ENCODE measurements at places on chromosomes 6 and 20. TPM values are rescaled to one million over a fixed set of nuclear protein-coding genes. Genes with fewer than 3 reads are reported as not detected.

DNA sequence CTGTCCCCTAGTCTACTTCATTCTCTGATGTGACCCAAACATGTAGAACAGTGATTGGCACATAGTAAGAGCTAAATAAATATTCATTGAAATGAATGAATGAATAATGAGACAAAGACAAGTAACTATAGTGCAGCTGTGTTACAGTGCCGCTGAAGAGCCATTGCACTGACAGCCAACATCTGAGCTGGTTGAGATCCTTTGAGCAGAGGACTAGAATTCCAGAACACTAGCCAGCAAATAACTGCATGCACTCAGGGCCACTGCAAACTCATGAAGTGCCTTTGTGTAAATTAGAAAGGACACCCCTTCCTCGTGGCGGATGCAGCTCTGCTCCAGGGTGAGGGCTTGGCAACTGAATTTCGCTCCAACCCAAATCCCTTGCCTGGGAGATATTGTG, 230.3 kb upstream of the CDYL start:
- DNase-seq, result no peak
- H3K36me3 ChIP-seq, result no peaks in the 10 kb centered on the region
- no peaks in the 10 kb centered on the region for H3K4me1 ChIP-seq
- H3K27ac ChIP-seq, result no peak overlapping the region
- H3K4me3 ChIP-seq, result no peak overlapping the region
- peaks cover 11% of the 10 kb centered on the region for H3K27me3 ChIP-seq

DNA sequence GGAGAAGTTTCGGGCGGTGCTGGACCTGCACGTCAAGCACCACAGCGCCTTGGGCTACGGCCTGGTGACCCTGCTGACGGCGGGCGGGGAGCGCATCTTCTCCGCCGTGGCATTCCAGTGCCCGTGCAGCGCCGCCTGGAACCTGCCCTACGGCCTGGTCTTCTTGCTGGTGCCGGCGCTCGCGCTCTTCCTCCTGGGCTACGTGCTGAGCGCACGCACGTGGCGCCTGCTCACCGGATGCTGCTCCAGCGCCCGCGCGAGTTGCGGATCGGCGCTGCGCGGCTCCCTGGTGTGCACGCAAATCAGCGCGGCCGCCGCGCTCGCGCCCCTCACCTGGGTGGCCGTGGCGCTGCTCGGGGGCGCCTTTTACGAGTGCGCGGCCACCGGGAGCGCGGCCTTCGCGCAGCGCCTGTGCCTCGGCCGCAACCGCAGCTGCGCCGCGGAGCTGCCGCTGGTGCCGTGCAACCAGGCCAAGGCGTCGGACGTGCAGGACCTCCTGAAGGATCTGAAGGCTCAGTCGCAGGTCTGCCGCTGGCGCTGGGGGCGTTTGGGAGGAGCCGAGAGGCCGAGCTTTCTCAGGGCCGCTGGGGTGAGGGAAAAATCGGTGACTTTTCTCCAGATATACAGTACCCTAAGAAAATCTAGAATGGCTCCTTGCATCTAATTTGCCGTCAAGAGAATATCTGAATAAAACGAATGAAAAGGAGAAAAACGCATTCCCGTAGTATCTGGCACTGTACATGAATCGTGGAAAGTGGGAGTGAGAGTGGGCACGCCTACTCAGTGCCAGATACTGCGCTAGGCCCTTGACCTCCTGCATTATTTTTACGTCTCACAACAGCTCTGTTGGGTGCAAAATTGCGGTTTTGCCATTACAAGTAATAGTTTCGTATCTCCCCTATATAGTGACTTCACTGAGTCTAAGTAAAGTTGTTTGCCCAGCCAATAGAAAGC, 1.0 kb downstream of the CALHM6 start:
- H3K4me3 ChIP-seq, result peak overlapping the region; percentile 57
- H3K36me3 ChIP-seq, result no peaks in the 10 kb centered on the region
- H3K4me1 ChIP-seq, result peaks cover 34% of the 10 kb centered on the region
- DNase-seq, result peak; percentile 80
- H3K27ac ChIP-seq, result peak overlapping the region; percentile 79

- DNase-seq, result no peak
- no peak overlapping the region for H3K4me3 ChIP-seq
- peaks cover 77% of the 10 kb centered on the region for H3K4me1 ChIP-seq
- peaks cover 3% of the 10 kb centered on the region for H3K27me3 ChIP-seq
- H3K27ac ChIP-seq, result peak overlapping the region; percentile 83
Measured at GRCh38 chr6:155157101-155157500, 106.7 kb upstream of the CLDN20 start.

DNA sequence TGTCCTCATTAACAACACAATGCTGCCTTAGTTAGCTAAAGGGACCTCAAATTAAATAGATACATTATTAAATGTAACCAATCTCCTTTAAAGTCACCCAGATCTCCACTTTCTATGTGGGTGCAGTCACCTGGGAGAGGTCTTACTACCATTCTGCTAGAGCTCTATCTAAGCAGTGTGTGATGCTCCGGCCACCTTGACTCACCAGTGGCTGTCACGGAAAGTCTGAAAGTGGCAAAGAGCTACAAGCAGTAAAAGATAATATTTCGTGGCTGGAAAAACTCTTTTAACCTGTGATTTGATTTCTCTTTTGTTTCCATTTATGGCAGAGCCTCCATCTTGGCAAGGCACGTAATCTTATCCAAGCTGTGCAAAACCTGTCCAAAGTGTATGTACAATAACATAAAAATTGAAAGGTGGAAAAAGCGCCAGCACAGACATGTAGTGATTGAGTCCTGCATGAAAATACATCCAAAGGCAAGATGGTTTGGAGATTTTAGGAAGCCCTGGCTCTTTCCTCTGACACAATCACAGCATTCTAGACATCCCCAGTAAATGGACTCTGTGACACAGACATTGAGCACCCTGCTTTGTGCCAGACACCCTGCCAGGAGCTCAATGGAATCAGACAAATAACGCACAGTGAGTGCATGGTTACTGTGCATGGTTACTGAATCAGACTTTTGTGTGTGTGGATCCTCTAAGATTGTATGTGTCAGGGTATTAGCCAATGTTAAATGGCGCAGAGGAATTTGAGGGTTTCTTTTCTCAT, 116.6 kb downstream of the ADAT2 start:
- no peaks in the 10 kb centered on the region for H3K27me3 ChIP-seq
- H3K36me3 ChIP-seq, result no peaks in the 10 kb centered on the region
- H3K4me1 ChIP-seq, result peaks cover 5% of the 10 kb centered on the region
- peak; percentile 53 for DNase-seq
- no peak overlapping the region for H3K27ac ChIP-seq

- H3K36me3 ChIP-seq, result no peaks in the 10 kb centered on the region
- H3K4me1 ChIP-seq, result no peaks in the 10 kb centered on the region
- no peaks in the 10 kb centered on the region for H3K27me3 ChIP-seq
- H3K27ac ChIP-seq, result no peak overlapping the region
- no peak overlapping the region for H3K4me3 ChIP-seq
Measured at GRCh38 chr6:39419607-39420006, 97.1 kb upstream of the KCNK16 start.

GRCh38 chr6:28078050-28078449, 2.3 kb upstream of the ZNF165 start:
- DNase-seq, result no peak
- H3K4me3 ChIP-seq, result no peak overlapping the region
- H3K27me3 ChIP-seq, result no peaks in the 10 kb centered on the region
- peaks cover 23% of the 10 kb centered on the region for H3K4me1 ChIP-seq
- H3K27ac ChIP-seq, result no peak overlapping the region
- peaks cover 3% of the 10 kb centered on the region for H3K36me3 ChIP-seq

DNA sequence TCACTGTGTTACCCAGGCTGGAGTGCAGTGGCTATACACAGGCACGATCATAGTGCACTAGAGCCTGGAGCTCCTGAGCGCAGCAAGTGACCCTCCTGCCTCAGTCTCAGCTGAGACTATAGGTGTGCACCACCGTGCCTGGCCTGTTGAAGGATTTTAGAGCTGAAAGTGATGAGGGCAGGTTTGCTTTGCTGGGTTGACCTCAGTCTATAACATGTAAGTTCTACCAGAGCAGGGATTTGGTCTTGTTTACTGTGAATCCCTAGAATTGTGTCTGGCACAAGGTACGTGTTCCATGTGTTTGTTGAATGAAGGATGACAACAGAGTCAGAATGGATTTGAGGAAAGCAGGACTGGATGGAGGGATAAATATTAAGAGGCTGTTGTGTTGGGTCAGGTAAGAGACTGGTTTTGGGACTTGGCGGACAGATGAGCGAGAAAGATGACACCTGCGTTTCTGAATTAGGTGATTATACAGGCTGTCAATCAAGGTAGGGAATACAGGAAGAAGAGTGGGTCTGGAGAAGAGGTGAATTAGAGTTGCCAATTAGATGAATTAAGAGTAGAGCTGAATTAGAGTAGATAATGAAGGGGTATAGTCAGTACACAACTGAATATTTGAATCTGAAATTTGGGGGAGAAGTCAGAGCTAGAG, 6.5 kb downstream of the ASXL1 start:
- no peak for DNase-seq
- H3K4me1 ChIP-seq, result peaks cover 85% of the 10 kb centered on the region
- H3K4me3 ChIP-seq, result no peak overlapping the region
- H3K27me3 ChIP-seq, result no peaks in the 10 kb centered on the region
- peaks cover 50% of the 10 kb centered on the region for H3K36me3 ChIP-seq
- peak overlapping the region; percentile 65 for H3K27ac ChIP-seq

DNA sequence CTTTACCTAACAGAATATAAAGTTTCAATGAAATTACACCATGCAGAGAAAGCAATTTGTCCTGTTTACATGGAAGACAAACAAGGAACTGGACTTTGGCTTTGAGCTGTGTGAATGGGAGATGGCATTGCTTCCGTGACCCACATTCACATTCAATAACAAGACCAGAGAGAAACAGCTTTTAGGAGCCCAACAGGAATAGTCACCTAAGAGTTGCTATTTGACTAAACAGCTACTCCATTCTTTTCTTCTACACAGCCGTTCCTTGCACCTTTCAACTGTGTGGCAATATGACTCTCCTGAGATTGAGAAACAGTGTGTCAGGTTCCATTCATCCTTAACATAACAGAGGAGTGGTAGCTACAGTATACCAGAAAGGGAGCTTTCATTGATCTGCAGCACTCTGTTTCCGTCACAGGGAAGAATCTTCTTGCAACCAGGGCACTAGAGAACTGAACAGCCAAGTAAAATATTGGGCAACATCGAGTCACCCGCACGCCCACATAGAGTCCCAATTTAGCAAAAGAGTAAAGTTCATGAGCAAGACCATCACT, 355.1 kb downstream of the HAO1 start:
- DNase-seq, result no peak
- no peaks in the 10 kb centered on the region for H3K4me1 ChIP-seq
- no peak overlapping the region for H3K4me3 ChIP-seq

NKAPL gene
- 0.14 TPM for total RNA-seq

KIAA0408 gene
- 2.7 TPM for total RNA-seq

NFS1 gene
- total RNA-seq, result 44.6 TPM

SNX21 gene
- 1.2 TPM for total RNA-seq

MICAL1 gene
- 25.1 TPM for total RNA-seq

COL12A1 gene
- total RNA-seq, result 0.02 TPM

TMEM170B gene
- 1.3 TPM for total RNA-seq

CST2 gene
- total RNA-seq, result not detected

ADGB gene
- total RNA-seq, result not detected

EYA2 gene
- total RNA-seq, result not detected

HS3ST5 gene
- total RNA-seq, result not detected

All from activated CD4-positive, alpha-beta T cell treated with anti-CD3 and anti-CD28 coated beads for 36 hours (primary cell).